Stimulated activated memory B cell treated with anti-CD40 and anti-IgM and Interleukin-4, amounts not matched to agents 10 μg/mL and 1 μg/mL and 100 μg/mL, for 72 hours (primary cell): ENCODE measurements at places on chromosomes 5 and 9.

- no peak for ATAC-seq
Measured at GRCh38 chr5:60977956-60978737, 33.1 kb downstream of the NDUFAF2 start.

DNA sequence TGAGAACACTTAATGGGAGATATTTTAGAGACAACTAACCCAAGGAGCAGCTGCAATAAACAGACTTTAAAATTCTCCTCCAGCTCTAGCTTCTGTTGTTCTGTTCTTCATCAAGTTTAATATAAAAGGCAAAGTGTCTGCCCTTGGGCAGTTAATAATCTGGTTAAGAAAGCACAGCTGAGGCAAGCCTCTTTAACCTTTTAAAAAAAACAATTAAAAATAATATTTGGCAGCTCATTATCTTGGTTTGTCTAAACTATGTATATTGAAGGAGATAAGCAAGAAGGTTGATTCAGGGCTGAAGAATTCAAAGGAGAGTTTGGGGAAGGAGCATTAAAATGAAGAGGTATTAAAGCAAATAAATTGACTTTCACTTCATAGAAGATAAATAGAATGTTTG, 75.4 kb downstream of the TSSK1B start:
- no peak for ATAC-seq

DNA sequence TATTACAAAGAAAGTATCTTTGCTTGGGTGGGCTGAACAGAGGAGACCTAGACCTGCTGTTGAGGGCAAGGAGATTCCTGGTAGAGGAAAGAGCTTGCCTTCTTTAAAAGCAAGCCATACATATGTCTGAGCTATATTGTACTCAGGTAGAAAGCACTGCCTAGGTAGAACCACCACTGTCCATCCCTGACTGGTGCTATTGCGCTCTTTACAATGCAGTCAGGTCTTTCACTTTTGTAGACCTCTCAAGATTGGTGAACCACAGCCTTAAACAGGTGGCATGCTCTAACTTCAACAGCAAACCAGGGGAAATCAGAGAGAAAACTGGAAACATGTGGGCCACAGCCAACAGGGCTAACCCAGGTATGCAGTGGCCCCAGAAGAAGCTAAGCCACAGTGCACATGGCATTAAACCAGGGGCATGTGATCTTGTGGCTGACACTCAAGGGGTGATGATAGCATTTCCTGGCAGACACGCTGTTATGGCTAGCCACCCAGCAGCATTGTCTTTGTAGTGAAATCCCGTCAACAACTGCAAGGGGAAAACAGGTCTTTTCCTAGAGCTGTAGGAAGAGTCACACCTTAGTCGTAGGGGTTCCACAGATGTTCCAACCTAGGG, 253.9 kb upstream of the PCSK5 start:
- no peak for ATAC-seq

DNA sequence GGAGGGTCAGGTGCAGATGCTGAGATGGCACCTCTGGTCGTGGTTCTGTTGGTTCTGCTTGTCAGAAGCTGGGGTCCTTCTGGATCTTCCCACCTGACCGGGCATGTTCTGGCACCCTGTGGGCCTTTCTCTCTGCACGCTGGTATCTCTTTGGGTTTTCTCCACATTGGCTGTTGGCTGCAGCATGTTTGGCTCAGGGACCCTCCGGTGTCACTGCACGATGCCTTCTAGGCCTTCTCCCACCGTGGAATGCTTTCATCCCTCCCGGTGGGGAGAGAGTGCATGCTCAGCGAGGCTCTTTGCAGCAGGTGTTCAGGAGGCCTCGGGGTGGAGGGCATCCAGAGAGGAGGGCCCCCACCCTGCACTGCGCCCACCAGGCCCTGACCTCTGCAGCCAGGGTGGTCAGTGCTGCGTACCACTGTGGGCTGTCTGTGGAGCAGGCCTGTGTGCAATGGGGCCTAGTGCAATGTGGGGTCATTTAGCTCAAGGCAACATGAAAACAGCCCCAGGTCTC, 119.4 kb downstream of the WNK2 start:
- ATAC-seq: no peak

DNA sequence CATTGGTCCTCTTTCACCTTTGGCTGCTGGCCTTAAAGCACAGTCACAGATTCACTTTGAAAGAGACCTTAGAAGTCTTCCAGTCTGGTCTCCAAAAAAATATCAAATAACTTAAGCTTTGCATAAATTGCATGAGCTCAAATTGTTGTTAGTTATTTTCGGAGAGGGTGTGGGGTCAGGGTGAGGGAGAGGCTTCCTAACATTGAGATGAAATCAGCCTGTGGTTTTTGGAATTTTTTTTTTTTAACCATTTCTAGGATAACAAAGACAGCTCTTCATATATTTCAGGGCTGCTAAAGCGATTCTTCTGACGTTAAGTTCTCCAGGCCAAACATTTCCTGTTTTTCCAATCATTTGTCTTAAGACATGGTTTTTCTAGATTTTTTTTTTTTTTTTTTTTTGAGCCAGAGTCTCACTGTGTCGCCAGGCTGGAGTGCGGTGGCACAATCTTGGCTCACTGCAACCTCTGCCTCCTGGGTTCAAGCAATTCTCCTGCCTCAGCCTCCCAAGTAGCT, 4.5 kb downstream of the OCLN start:
- no peak for ATAC-seq

- ATAC-seq: no peak
Measured at GRCh38 chr5:33921002-33921401, 15.2 kb upstream of the RXFP3 start.

DNA sequence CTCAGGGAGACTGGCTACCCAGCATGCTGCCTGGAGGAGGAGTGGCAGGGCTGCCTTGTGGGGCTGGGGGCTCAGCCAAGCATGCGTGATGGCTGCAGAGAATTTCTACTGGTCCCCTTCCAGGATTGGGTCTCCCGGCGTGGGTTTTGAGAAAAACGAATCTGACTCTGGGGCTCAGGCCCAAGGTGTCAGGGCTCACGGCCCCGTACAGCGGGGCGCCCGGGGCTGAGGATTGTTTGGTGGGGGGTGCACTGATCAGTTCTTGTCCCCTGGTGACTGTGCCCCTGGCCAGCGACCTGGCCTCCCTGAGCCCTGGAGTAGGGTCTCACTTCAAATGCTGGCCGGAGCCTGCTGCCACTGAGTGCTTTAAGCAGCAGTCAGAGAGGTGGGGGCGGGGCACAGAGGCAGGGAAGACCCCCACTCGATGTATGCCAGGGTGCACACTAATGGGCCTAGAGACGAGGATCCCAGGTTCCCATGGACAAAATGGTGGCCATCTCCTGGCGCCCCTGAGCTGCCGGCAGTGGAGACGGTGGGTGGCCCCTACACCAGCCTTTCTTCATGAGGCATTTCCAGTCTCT, 45.5 kb upstream of the RNU6ATAC start:
- ATAC-seq: no peak

GRCh38 chr5:150305557-150305956, 2.9 kb upstream of the ARSI start:
- no peak for ATAC-seq

DNA sequence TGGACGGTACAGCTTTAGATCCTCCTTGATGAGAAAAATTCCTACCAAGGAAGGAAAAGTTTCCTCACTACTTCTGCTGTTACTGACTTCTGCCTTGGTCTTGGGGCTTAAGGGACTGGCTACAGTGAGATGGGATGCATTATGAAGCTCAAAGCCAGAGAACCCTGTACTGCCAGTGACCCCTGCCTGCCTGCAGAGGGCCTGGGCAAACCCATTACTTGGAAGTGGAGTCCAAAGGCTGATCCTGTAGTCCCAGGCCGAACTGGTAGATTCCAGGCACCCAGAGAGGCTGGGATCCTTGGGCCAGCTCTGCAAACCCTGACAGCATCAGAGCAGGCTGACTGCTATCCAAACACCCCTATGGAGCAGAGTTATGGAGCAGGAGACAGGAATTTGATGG, 25.7 kb upstream of the NR5A1 start:
- no peak for ATAC-seq

GRCh38 chr5:52743529-52743928, 44.2 kb upstream of the ITGA1 start:
- ATAC-seq: no peak

GRCh38 chr9:124675261-124676158, 95.6 kb downstream of the NR6A1 start:
- ATAC-seq: no peak

- ATAC-seq: no peak
Measured at GRCh38 chr9:93263334-93264229, 79.6 kb downstream of the WNK2 start.

GRCh38 chr5:52587131-52587530, 200.6 kb upstream of the ITGA1 start:
- ATAC-seq: no peak

- no peak for ATAC-seq
Measured at GRCh38 chr5:137075163-137075970, 423.8 kb downstream of the SPOCK1 start.

- ATAC-seq: no peak
Measured at GRCh38 chr5:81756016-81756415, 5.1 kb upstream of the SSBP2 start.

DNA sequence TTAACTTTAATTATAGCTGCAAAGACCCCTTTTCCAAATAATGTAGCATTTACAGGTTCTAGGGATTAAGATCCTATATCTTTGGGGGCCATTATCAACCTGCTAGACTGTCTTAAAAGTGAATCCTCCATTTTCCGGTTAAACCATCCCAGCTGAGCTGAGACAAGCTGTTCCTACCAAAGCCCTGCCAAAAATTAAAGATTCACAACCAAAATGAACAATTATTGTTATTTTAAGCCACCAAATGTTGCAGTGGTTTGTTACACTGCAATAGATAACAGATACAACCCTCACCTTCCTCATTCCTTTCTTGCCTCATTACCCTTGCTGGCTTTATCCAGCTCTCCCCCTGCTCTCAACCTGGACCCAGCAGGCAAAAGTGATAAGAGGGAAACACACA, 343.4 kb downstream of the CDK5RAP2 start:
- ATAC-seq: no peak

GRCh38 chr9:27395484-27395921, 98.6 kb upstream of the EQTN start:
- no peak for ATAC-seq

GRCh38 chr5:104297076-104297475, 734.5 kb upstream of the NUDT12 start:
- no peak for ATAC-seq

- ATAC-seq: no peak
Measured at GRCh38 chr5:153460421-153460820, 30.0 kb upstream of the GRIA1 start.

DNA sequence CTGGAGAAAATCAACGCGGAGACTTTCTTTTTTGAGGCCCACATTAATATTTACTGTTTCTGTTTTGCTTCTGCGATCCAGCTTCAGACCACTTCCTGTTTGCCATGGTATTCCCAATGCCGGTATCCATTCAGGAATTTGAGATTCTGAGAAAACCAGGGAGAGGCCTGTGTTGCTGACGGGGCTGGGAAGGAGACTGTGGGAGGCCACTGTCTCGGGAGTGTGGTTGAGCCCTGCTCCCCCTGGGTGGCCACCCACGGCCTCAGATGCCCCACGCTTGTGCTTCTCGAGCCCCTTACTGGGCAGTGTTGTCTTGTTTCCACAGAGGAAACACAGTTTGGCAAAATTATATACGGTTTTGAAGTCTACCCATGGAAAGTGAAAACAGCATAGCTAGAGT, 403.6 kb upstream of the IRX2 start:
- no peak for ATAC-seq

- ATAC-seq: no peak
Measured at GRCh38 chr9:38195737-38196161, 126.7 kb upstream of the SHB start.

GRCh38 chr5:74685979-74686631, 1.1 kb downstream of the HEXB start:
- ATAC-seq: peak; percentile 89
